Chondrocyte (in vitro differentiated cells): ENCODE measurements at places on chromosomes 11 and 22.

DNA sequence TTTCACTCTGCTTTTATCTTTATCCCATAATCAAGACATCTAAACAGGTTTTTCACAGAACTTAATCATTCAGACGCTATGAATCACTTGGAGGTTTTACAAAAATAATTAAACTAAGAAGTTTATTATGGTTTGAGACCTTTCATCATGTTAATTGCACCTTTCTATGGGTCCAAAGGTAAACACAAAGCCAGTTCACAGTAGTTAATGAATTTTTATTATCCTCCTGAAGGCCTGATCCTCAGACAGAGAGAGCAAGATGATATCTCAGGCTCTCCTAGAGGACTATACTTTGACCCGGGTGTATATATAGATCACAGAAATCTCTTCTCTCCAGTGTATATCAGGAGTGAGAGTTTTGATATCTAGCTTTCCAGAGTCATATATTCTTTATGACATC is 1044.3 kb upstream of the RAG2 start:
- DNase-seq, result no peak

DNA sequence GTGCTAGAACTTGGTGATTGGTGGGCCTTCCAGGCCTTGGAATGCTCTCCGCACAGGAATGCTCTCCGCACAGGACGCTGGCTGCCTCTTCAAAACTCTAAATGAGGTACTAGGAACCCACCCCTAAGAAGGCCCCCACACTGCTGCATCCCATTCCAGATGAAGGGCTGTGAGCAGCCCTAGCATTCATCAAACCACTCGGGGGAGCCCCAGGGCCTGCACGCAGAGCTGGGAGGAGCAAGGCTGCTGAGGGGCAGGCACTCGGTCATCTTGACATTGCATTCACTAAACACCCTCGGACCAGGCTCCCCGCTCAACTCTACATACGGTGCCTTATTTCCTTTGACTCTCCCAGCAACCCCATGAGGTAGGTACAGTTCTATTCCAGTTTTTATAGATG is 49.2 kb upstream of the EMID1 start:
- peak; percentile 60 for DNase-seq

- DNase-seq, result peak; percentile 76
Observed at GRCh38 chr22:46581538-46582244, 38.5 kb upstream of the GRAMD4 start.

GRCh38 chr11:2526808-2527381 is 82.1 kb downstream of the KCNQ1 start:
- DNase-seq, result peak; percentile 86

DNA sequence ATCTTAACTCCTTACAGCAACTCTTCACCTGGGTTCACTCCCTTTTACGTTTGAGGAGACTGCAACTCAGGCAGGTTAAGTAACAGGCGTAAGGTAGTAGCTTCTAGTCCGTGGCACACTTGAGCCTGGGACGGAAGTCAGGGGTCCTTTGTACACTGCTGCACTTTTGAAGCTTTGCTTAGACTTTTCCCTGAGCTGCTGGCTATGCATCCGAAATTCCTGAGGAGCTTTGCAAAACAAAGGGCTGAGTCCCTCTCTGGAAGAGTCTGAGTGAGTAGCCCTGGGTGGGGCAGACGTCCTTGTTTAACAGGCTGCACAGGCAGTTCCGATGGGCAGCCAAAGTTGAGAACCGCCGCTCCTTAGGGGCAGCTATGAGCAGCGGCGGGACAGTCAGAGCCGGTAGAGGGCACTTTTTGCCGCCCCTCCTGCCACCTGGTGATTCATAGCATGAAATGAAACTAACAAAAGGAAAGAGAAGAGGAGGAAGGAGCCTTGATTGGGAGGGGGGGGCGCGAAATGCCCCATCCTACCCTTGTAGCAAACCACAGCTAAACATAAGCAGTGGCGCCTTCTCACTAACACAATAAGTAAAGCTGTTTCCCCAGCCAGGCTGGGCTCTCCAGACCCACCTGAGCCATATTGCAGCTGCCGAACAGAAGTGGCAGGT is 1.4 kb downstream of the TMEM109 start:
- DNase-seq, result no peak

GRCh38 chr11:2551131-2551530 is 106.3 kb downstream of the KCNQ1 start:
- peak; percentile 49 for DNase-seq

DNA sequence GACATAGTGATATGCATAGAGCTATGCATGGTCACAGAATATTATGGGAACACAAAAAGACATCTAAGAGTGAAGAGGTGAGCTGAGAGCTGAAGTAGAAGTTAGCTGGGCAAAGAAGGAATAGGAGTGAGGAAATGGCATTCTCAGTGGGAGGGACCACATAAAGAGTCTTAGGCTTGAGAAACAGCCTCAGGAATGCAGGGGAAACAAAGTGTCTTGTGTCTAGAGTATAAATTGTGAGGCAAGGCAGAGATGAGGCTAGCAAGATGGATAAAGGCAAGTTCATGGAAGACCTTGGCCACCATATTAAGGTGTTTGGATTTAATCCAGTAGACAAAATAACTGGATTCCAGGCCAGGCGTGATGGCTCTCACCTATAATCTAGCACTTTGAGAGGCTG is 40.6 kb upstream of the CRTAM start:
- no peak for DNase-seq

GRCh38 chr11:75430714-75431532 is 2.1 kb downstream of the KLHL35 start:
- DNase-seq, result peak; percentile 53

GRCh38 chr11:61586792-61587430 is 6.0 kb upstream of the SYT7 start:
- DNase-seq, result no peak

DNA sequence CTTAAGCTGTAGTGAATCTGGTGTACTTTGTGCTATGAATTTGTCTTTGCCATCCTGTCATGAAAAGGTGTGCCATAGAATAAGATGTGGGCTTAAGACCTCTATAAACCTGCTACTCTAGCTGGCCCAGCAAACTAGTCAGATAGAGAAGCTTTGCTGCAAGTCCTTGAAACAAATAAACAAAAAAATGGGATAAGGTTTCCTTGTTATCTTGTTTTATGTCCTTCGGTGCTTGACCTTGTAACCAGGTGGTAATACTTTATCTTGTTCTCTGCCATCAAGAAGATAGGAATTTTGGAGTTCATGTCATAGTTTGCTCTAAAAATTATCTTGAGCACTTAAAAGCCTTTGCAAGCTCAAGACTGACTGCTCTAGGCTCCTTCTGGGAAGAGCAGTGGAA is 14.3 kb upstream of the TMEM86A start:
- DNase-seq, result no peak

DNA sequence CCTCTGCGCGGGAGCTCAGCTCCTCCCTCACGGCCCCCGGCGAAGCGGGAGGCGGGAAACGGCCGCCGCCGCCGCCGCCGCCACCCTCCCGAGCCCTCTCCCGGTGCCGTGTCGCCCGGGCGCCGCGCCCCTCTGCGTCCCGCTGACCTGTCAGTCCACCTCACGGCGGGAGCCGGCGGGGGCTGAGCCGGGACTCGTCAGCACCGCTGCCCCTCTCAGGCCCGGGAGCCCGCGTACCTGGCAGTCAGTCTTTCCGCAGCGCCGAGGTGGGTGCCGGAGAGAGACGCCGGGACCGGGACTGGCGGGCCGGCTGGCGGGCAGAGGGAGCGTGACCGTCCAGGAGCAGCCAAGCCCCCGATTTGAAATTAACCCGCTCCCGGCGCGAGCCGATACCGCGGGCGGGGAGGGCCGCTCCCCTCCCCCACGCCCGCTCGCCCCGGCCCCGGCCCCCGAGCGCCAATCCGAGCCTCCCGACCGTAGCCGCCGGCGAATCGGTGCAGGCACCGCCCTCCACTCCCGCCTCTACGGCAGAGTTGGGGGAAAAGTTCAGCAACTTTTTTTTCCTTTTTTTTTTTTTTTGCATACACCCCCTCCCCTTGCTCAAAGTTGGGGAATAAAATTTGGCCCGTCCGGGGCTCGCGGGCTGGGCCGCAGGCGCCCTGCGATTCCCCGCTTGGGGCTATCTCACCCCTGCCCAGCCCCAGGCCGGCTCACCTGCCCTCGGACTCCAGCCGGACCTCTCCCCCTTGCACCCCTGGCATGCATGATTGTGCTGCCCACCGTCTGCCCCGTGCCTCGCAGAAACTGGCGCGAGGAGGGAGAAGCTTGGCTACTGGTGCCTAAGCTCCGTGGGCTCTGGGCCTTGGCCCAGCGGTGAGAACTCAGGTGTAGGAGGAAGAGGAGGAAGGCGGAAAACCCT is 774 bp upstream of the E2F8 start:
- no peak for DNase-seq

DNA sequence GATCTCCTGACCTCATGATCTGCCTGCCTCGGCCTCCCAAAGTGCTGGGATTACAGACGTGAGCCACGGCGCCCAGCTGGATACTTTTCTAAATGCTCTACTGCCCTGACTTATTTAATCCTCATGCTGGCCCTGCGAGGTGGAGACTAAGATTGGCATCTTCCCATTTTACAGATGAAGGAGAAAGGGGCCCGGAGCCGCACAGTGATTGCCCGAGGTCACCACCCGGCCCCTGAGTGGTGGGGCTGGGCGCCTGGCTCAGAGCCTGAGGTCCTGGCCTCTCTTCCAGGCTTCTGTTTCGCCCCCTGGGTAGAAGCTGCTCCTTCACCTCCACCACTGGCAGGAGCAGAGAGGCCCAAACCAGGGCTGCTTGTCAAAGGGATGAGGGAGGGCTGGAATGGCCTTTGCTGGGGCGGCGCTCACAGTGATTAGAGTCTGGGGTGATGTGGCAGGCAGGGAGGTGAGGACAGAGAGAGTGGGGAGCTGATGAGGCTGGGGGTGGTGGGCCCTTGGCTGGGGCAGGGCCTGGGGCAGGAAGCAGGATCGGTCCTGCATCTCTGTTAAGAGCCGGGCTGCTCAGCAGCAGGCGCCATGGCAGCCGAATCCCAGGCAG is 15.4 kb upstream of the MPPED1 start:
- DNase-seq, result no peak

DNA sequence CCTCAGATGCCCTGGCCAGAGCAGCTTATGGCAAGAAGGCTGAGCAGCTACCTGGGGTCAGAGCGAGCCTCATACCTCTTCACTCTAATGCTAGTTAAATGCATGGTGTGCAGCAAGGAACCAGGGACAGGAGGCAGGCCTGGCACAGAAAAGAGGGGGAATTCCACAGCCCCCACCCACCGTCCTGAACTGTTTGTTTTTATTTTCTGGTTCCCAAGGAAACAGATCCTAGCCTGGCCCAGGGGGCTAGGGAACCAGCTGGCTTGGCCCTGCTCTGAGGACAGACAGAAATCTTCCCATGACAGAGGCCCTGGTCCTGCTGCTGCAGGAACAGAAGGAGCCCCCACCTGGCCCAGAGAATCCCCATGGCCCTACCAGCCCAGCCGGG is 40.4 kb downstream of the SLCO2B1 start:
- peak; percentile 40 for DNase-seq

GRCh38 chr11:80163441-80163840 is 722.6 kb upstream of the TENM4 start:
- no peak for DNase-seq
